ENCODE measurements at places on chromosomes 5 and 9.

- DNase-seq: no peak
Measured at GRCh38 chr5:88401228-88401627, 132.6 kb upstream of the TMEM161B start.

GRCh38 chr5:154042766-154043165, 4.0 kb downstream of the MFAP3 start:
- DNase-seq: no peak

GRCh38 chr5:3393920-3394597, 201.6 kb upstream of the IRX1 start:
- DNase-seq: no peak

- DNase-seq: no peak
Measured at GRCh38 chr5:126351153-126351552, 72.1 kb upstream of the GRAMD2B start.

DNA sequence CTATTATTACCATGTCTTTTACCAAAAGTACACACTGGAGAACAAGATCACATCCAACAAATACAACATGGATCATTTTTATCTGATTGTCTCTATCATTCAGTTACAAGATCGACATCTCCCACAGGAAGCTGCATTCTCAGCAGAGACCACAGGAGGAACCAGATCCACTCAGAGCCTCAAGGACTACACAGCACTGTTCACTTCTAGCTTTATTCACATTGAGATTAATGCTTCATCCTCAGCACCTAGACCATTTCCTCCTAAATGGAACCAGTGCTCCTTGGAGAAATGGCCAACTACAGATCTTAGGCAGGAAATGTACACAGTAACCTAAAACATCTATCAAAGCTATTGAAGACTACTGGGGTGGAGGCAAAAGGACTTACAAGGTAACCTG, 13.3 kb upstream of the C5orf15 start:
- DNase-seq: no peak

- DNase-seq: no peak
Measured at GRCh38 chr5:63878788-63879187, 83.5 kb downstream of the HTR1A start.

- DNase-seq: no peak
Measured at GRCh38 chr9:86321373-86321772, 32.8 kb downstream of the TUT7 start.

- no peak for DNase-seq
Measured at GRCh38 chr9:117486426-117486825, 71.6 kb upstream of the ASTN2 start.

DNA sequence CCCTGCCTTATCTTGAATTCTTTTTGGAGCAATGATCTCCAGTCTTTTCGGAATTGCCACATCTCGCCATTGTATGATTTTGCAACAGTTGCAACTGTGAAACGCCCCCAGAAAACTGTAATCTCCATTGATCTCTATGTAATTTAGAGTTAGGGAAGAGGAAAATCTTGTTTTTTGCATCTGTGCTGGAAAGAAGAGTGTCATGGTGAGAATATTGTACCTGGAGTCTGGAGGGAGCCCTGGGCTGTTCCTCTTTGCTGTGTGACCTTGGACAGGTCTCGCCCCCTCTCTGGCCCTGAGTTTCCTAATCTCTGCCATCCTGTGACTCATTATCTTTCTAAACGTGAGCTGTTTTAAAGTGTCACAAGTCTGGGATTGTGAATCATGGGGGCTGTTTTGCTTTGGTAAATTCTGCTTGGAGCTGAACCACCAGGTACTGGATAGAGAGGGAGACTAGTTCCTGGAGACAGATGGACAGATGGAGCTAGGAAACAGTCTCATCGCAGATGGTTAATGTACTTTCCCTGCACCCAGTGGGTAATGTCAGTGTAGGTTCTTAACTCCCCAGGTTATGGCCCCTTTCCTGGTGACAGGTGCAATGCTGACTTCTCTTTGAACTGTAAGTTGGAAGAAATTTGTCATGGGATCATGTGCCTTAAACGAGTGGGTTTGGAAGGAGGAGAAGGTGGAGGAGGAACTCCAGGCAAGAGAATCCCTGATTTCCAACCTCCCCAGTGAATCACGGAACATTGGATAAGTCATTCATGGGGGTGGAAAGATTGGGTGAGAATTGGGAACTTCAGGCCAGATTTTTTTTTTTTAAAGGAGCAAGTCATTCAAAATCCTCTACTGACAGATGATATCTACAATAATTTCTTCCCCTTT, 19.6 kb downstream of the PPARGC1B start:
- no peak for DNase-seq

GRCh38 chr9:128065907-128066712, 1.0 kb downstream of the NAIF1 start:
- DNase-seq: no peak

DNA sequence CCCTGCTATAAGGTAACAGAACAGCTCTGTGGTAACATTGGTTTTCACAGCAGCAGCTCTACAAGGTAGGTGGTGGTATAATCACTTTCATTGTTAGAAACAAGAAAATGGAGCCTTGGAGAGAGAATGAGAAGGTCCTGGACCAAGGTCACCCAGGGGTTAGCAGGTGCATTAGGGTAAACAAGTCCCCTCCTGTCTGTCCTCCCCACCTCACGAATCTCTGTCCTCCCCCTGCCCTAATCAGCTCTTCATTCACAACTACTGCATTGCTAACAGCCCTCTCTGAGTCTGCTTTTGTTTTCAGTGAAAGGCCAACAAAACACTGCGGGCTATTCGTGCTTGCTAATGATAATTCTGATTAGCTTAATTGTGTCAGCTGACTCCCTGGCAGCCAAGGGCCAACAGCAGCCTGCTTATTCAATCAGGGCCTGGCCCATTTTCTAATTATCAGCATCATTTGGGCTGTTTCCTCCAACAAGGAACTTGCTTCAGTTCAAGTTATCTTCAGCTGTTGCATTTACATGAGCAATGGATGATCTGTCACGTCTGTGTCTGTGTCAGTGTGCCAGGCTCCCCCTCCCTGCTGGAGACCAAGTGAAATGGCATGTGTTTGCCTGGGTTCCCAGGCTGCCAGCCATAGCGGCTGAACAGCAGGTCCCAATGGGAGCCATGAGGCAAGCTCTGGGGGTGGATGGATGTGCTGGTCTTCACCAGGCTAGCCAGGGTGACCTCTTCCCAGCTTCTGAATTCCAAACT, 56.7 kb upstream of the EQTN start:
- DNase-seq: no peak

DNA sequence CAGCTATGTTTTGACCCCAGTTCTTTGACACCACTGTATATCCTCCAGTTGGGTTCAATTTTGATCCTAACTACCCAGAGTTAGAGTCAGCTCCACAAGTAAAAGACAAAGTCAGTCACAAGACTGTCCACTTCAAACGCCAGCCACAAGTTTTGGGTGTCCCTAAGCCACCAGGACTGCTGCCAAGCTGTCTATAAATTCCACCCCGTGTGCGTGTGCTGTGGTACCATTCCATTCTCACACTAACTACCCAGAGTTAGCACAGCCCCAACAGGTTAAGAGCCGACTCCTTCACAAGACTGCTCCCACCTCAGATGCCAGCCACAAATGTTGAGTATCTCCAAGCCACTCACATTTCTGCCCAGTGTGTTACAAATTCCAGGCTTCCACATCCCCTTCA, 56.7 kb downstream of the APC start:
- no peak for DNase-seq

GRCh38 chr5:171405615-171406014, 13.8 kb upstream of the FGF18 start:
- no peak for DNase-seq

DNA sequence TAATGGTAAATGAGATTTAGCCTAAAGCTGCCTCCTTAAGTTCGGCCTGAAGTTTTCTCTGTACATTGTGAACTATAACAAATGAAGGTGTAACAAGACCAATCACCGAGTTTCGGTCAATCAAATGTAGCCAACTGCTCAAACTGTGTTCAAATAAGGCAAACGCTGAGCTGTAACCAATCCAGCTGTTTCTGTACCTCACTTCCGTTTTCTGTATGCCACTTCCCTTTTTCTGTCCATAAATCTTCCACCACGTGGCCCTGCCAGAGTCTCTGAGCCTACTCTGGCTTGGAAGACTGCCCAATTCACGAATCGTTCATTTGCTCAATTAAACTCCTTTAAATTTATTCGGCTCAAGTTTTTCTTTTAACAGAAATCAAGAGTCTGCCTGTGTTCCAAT, 193.5 kb upstream of the KLF9 start:
- no peak for DNase-seq

- no peak for DNase-seq
Measured at GRCh38 chr9:77085416-77085815, 66.0 kb downstream of the FOXB2 start.

GRCh38 chr5:137325721-137326120, 173.4 kb downstream of the SPOCK1 start:
- DNase-seq: no peak

- DNase-seq: no peak
Measured at GRCh38 chr5:43514025-43514424, 923 bp downstream of the C5orf34 start.

DNA sequence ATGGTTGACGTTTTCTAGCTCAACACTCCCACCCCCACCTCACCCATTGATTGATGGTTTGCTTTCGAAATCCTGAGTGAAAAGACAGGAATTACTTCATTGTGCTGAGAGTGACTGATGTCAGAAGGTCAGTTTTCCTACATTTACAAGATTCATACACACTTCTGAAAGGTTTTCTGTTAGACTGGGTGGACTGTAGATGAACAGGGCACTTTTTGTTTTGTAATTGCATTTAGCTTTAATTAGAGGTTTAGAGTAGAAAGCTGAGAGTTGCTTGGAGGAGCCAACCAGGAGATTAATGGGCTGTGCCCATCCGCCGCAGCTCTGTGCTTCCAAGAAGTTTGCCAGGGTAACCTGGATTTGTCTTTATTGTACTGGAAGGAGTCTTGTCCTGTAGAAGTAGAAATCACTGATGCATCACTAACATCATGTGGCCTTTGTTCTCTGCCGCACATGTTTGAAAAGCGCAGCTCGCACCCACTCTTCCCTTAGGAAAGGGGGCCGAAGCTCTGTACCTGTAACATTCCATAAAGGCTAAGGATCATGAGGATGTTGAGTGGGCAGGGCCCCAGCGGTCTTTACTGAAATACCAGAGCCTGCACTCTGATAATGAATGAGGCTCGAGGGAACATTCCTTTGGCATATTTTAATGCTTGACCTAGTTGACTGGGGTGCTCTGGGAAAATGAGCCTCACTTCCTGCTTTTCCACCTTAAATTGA, 267.6 kb upstream of the DMRT1 start:
- DNase-seq: no peak

DNA sequence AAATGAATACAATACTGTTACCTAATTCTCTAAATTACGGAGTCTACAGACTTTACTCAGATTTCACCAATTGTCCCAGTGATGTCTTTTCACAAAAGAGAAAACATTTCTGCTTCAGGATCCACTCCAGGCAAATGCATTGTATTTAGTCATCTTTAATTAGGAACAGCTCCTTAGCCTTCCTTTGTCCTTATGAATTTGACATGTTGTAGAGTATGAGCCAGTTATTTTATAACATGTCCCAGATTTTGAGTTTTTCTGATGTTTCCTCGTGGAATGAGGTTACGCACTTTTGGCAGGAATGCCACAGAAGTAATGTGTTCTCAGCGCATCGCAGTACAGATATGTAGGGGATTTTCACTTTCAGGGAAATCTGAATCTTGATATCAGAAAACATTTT, 10.5 kb downstream of the HABP4 start:
- DNase-seq: no peak

- no peak for DNase-seq
Measured at GRCh38 chr5:1447671-1448361, 2.6 kb upstream of the SLC6A3 start.

GRCh38 chr5:132420706-132421272, 51.3 kb downstream of the SLC22A5 start:
- no peak for DNase-seq

- DNase-seq: no peak
Measured at GRCh38 chr5:169933616-169934015, 46.7 kb downstream of the INSYN2B start.

- DNase-seq: no peak
Measured at GRCh38 chr5:23289162-23289561, 218.2 kb upstream of the PRDM9 start.

GRCh38 chr5:95304711-95305110, 19.8 kb upstream of the MCTP1 start:
- no peak for DNase-seq

DNA sequence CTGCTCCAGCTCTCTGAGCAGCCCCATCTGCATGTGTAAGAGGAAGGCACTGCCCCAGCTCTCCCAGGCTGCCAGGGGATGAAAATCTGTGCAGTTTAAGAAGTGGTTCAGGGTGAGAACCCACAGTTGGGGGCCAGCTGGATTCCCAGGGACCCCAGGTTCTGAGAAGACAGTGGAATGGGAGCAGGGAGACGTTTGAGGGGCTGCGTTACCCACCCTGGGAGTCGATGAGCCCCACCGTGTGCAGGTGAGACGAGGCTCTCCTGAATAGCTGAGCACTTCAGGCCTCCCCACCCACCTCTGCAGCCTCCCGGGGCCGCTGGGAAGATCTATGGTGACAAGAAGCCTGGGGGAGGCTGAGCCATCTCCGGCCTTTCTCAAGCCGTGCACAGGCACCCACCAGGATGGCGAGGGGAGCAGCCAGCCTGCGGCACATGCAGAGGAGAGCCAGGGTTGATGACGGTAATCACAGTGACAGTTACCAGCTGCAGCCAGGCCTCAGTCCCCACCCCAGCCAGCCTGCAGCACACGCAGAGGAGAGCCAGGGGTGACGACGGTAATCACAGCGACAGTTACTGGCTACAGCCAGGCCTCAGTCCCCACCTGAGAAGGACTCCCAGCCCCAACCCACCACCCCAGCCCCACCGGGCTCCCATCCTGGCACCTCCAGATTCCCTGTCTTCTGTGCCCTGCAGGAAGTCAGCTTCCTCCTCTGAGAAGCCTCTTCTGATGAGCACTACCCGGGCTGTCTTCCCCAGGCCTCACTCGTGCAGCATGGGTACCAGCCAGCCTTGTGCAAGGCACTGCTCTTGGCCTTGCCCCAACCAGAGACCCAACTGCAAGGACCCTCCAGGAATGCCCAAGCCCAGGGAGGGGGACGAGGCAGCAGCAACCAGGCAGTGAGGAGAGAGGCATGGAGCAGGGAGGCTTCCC, 150.8 kb upstream of the PPP1R26 start:
- no peak for DNase-seq

GRCh38 chr5:168654211-168654721, 75.1 kb upstream of the PANK3 start:
- DNase-seq: no peak

All from H54 (cell line).